Stimulated activated naive B cell treated with anti-CD40 and anti-IgM and Interleukin-4, amounts not matched to agents 10 μg/mL and 1 μg/mL and 100 μg/mL, for 72 hours (primary cell): ENCODE measurements at places on chromosomes 4 and X.

DNA sequence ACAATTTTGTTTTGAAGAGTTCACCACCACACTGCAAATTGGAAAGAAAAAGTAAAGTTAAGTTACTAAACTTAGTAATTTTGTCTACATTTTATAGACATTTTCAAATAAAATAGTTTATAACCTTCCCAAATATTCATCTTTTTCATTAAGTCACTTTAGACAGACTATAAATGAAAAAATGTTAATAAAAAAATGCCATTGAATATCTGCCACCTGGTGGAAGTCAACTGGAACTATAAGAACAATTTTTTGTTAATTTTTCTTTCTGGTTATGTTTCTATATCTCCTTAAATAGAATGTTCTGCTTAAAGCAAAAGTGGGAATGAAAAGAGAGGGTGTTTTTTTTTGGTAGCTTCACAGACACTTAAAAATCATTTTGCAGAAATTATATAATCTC is 534.4 kb upstream of the PCDH10 start:
- no peak for DNase-seq
- H3K36me3 ChIP-seq, result peaks cover 4% of the 10 kb centered on the region
- no peaks in the 10 kb centered on the region for H3K27me3 ChIP-seq
- no peak overlapping the region for H3K27ac ChIP-seq
- H3K4me1 ChIP-seq, result no peaks in the 10 kb centered on the region
- no peak overlapping the region for H3K4me3 ChIP-seq

DNA sequence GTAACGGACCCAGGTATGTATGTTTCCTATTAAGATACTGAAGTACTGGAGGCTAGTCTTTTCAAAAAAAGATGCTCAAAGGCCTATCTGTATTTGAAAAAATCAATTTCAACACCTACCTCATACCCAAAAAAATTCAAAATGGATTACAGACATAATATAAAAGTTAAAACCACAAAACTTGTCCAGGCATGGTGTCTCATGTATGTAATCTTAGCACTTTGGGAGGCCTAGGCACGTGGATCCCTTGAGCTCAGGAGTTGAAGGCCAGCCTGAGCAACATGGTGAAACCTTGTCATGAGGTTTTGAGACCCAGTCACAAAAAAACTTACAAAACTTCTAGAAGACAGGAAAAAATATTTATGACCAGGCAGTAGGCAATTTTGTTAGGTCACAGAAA is 16.7 kb downstream of the RBMX start:
- H3K4me3 ChIP-seq, result no peak overlapping the region
- H3K36me3 ChIP-seq, result peaks cover 29% of the 10 kb centered on the region
- no peak for DNase-seq
- peaks cover 22% of the 10 kb centered on the region for H3K4me1 ChIP-seq
- no peaks in the 10 kb centered on the region for H3K27me3 ChIP-seq

GRCh38 chrX:152819266-152819665 is 11.3 kb downstream of the CETN2 start:
- no peaks in the 10 kb centered on the region for H3K36me3 ChIP-seq
- H3K27me3 ChIP-seq, result peaks cover 11% of the 10 kb centered on the region
- DNase-seq, result no peak

DNA sequence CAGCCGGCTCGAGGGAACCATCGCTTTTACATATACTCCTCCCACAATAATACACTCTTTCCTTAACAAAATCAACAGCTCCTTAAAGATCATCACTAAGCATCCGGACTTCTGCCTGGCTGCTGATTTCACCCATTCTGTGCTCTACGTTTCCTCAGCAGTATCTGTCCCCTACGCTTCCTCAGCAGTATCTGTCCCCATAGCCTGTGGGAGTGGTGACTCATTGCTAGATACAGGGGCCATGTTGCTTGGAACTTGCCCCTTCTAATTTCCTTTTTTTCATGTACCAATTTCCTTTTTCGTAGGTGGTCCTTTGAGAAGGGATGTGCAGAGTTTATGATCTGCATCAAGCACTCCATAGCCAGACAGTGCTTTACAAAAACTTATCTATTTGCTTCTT is 18.6 kb downstream of the MAP3K15 start:
- H3K36me3 ChIP-seq, result no peaks in the 10 kb centered on the region
- no peaks in the 10 kb centered on the region for H3K27me3 ChIP-seq
- no peak for DNase-seq
- no peak overlapping the region for H3K27ac ChIP-seq

- no peaks in the 10 kb centered on the region for H3K27me3 ChIP-seq
- H3K27ac ChIP-seq, result no peak overlapping the region
- H3K36me3 ChIP-seq, result peaks cover 37% of the 10 kb centered on the region
- DNase-seq, result no peak
- no peaks in the 10 kb centered on the region for H3K4me1 ChIP-seq
Measured at GRCh38 chr4:151689211-151689991, 71.4 kb downstream of the GATB start.

GRCh38 chrX:68650491-68650890 is 3.0 kb downstream of the STARD8 start:
- H3K27me3 ChIP-seq, result peaks cover 7% of the 10 kb centered on the region
- H3K4me1 ChIP-seq, result no peaks in the 10 kb centered on the region
- no peak overlapping the region for H3K27ac ChIP-seq
- no peak for DNase-seq
- H3K36me3 ChIP-seq, result no peaks in the 10 kb centered on the region
- H3K4me3 ChIP-seq, result no peak overlapping the region

GRCh38 chr4:144174401-144175067 is 34.0 kb upstream of the GYPA start:
- H3K36me3 ChIP-seq, result no peaks in the 10 kb centered on the region
- DNase-seq, result no peak
- H3K27me3 ChIP-seq, result no peaks in the 10 kb centered on the region
- H3K27ac ChIP-seq, result no peak overlapping the region
- H3K4me1 ChIP-seq, result peaks cover 7% of the 10 kb centered on the region

DNA sequence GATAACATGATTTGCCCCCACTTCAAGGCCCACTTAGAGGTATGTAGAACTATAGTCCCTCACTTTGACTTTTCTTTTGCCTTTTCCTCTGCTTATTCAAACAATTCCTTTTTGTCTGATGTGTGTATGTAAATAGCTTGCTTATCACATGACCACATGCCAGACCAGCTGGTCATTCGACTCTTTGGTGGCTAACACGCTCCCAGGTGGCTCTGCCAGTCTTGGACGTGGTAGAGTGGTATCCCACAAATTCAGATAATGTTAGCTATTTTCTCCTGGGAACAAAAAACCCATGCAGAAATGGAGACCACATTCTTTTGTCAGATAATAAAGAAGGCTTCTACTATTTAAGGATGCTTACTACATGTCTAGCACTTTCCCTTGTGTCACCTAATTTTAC is 47.9 kb downstream of the ARHGAP24 start:
- H3K36me3 ChIP-seq, result peaks cover 8% of the 10 kb centered on the region
- no peak overlapping the region for H3K4me3 ChIP-seq
- H3K27ac ChIP-seq, result peak overlapping the region; percentile 83
- peaks cover 42% of the 10 kb centered on the region for H3K4me1 ChIP-seq

DNA sequence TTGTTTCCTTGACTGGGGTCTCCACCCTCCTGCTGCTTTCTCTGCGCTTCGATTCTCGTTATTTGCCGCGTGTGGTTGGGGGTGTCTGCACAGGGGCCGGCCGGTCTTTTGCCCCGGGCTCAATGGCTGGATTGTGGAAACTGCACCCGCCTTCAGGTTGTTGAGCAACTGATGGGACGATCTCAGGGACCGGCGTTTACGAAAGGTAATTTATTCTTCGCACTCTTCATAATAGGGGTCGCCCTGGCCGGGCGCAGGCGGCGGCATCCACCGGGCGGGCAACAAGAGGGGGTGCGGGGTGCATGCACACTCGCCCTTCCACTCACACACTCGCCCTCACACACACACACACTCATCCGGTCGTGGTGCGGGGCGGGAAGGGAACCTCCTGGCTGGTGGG is 1.4 kb downstream of the ADGRL3 start:
- peaks cover 63% of the 10 kb centered on the region for H3K27me3 ChIP-seq
- H3K4me3 ChIP-seq, result no peak overlapping the region
- no peaks in the 10 kb centered on the region for H3K36me3 ChIP-seq
- no peak for DNase-seq

DNA sequence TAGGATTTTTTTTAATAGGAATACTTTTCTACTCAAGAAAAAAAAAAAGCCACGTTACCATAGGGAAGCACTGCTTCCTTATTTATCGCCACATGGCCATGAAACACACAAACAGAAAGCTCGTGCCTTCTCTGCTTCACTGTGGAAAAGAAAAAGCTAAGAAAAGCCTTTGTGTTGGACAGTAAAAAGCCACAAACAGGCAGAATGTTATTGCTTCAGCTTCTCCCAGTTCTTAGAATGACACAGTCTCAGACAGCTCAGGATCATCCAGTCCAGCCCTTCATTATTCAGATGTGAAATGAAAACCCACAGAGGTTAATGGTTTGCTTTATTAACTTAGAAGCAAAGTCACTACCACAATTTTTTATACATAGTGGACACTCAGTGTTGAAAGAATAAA is 181.6 kb upstream of the NOCT start:
- no peak for DNase-seq
- no peak overlapping the region for H3K27ac ChIP-seq
- H3K27me3 ChIP-seq, result peaks cover 18% of the 10 kb centered on the region
- no peaks in the 10 kb centered on the region for H3K4me1 ChIP-seq
- no peaks in the 10 kb centered on the region for H3K36me3 ChIP-seq
- H3K4me3 ChIP-seq, result no peak overlapping the region

GRCh38 chrX:131792789-131793462 is 230.2 kb upstream of the STK26 start:
- H3K4me1 ChIP-seq, result no peaks in the 10 kb centered on the region
- H3K4me3 ChIP-seq, result no peak overlapping the region
- no peaks in the 10 kb centered on the region for H3K27me3 ChIP-seq
- peak; percentile 82 for DNase-seq
- H3K36me3 ChIP-seq, result peaks cover 16% of the 10 kb centered on the region

DNA sequence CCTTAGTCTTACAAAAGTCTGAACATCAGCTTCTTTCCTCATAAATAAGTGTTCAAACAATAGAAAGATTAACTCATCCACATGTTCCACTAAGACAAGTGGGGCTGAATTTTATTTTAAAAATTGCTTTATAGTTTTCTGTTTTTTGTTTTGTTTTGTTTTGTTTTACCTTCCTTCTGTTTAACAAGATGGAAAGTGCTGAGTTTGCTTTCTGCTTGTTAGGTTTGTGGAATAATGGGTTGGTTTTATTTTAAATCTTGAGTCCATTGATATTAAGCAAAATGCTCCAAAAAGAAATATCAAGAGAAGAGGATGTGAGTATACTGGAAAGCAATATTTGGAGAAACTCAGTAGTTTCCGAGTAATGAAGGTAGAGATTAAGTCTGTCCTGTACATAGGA is 458.7 kb downstream of the FAT4 start:
- H3K4me3 ChIP-seq, result no peak overlapping the region
- H3K4me1 ChIP-seq, result no peaks in the 10 kb centered on the region
- H3K27me3 ChIP-seq, result no peaks in the 10 kb centered on the region
- H3K36me3 ChIP-seq, result no peaks in the 10 kb centered on the region
- no peak overlapping the region for H3K27ac ChIP-seq

DNA sequence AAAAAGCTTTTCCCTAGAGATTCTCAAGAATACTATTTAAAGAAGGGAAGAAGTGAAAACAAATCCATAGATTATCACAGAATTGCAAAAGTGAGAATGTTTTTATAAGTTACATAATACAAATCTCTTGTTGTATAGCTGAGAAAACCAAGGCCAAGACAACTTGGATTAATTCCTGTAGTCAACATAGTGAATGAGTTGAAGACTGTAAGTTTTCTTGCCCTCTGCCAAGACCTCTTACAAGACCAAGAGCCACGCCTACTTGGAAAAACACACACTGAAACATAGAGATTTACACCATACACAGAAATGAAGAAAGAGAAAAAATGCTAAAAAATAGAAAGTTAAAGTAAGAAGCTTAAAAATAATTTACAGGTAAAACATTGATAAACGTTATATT is 2024.0 kb downstream of the PCDH7 start:
- no peak for DNase-seq
- no peaks in the 10 kb centered on the region for H3K27me3 ChIP-seq
- H3K4me1 ChIP-seq, result no peaks in the 10 kb centered on the region
- no peak overlapping the region for H3K27ac ChIP-seq

- H3K27me3 ChIP-seq, result no peaks in the 10 kb centered on the region
- no peak for DNase-seq
- no peaks in the 10 kb centered on the region for H3K36me3 ChIP-seq
Measured at GRCh38 chr4:132297346-132297745, 851.7 kb upstream of the PCDH10 start.

GRCh38 chr4:150890246-150890645 is 124.8 kb downstream of the LRBA start:
- H3K4me3 ChIP-seq, result no peak overlapping the region
- H3K4me1 ChIP-seq, result peaks cover 10% of the 10 kb centered on the region
- no peaks in the 10 kb centered on the region for H3K27me3 ChIP-seq
- H3K36me3 ChIP-seq, result peaks cover 23% of the 10 kb centered on the region
- H3K27ac ChIP-seq, result no peak overlapping the region

- no peak overlapping the region for H3K27ac ChIP-seq
- no peaks in the 10 kb centered on the region for H3K27me3 ChIP-seq
- no peak overlapping the region for H3K4me3 ChIP-seq
- peaks cover 49% of the 10 kb centered on the region for H3K36me3 ChIP-seq
- DNase-seq, result no peak
- H3K4me1 ChIP-seq, result peaks cover under 1% of the 10 kb centered on the region
Measured at GRCh38 chr4:77047037-77047436, 28.8 kb downstream of the CCNI start.

- H3K4me3 ChIP-seq, result no peak overlapping the region
- peaks cover 1% of the 10 kb centered on the region for H3K36me3 ChIP-seq
- no peaks in the 10 kb centered on the region for H3K27me3 ChIP-seq
- no peak overlapping the region for H3K27ac ChIP-seq
- no peak for DNase-seq
Measured at GRCh38 chr4:38620527-38621027, 43.4 kb upstream of the KLF3 start.

- no peak overlapping the region for H3K4me3 ChIP-seq
- H3K36me3 ChIP-seq, result no peaks in the 10 kb centered on the region
- no peak overlapping the region for H3K27ac ChIP-seq
- no peaks in the 10 kb centered on the region for H3K4me1 ChIP-seq
Measured at GRCh38 chr4:149645790-149646189, 169.9 kb downstream of the IQCM start.

DNA sequence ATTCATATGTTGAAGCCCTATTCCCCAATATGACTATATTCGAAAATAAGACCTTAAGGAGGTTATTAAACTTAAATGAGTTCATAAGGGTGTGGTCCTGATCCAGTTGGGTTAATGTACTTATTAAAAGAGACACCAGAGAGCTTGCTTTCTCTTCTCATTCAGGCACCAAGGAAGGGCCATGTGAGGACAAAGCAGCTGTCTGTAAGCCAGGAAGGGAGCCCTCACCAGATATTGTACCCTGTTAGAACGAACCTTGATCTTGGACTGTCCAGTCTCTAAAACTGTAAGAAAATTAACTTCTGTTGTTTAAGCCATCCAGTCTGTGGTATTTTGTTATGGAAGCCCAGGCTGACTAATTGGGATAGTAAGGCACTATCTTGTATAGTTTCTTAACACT is 9.1 kb upstream of the YTHDC1 start:
- no peak overlapping the region for H3K4me3 ChIP-seq
- H3K36me3 ChIP-seq, result no peaks in the 10 kb centered on the region
- H3K27me3 ChIP-seq, result no peaks in the 10 kb centered on the region
- H3K27ac ChIP-seq, result no peak overlapping the region
- no peak for DNase-seq

- no peak for DNase-seq
- no peaks in the 10 kb centered on the region for H3K36me3 ChIP-seq
- H3K27me3 ChIP-seq, result no peaks in the 10 kb centered on the region
- peaks cover 2% of the 10 kb centered on the region for H3K4me1 ChIP-seq
- no peak overlapping the region for H3K27ac ChIP-seq
Measured at GRCh38 chrX:2789569-2789968, 37.7 kb downstream of the XG start.

GRCh38 chr4:168993714-168994510 is 16.1 kb downstream of the CBR4 start:
- no peak overlapping the region for H3K4me3 ChIP-seq
- no peak for DNase-seq
- no peaks in the 10 kb centered on the region for H3K4me1 ChIP-seq
- no peak overlapping the region for H3K27ac ChIP-seq
